ENCODE measurements at places on chromosomes 1 and 21.
A peak's percentile ranks its signal among the peaks of the same experiment; 100 is the strongest.

DNA sequence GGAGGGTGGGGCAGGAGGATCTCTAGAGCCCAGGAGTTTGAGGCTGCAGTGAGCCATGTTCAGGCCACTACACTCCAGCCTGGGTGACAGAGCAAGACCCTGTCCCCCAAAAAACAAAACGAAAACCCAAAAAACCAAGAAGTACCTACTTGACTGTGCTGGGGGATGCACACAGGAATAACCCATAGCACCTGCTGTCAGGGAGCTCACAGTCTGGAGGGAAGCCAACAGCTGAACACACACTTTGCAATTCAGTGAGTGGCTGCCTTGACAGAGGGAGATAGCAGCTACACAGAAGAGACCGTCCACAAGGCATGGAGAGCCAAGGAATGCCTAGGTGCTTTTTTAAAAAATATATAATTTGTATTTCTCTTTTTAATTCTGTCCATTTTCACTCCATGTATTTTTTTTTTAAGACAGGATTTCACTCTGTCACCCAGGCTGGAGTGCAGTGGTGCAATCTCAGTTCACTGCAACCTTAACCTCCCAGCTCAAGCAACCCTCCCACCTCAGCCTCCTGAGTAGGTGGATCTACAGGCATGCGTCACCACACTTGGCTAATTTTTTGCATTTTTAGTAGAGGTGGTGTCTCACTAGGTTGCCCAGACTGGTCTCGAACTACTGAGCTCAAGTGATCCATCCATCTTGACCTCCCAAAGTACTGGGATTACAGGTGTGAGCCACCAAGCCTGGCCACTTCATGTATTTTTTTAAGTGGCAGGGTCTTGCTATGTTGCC, 68.7 kb downstream of the NID1 start:
- no peak for DNase-seq

DNA sequence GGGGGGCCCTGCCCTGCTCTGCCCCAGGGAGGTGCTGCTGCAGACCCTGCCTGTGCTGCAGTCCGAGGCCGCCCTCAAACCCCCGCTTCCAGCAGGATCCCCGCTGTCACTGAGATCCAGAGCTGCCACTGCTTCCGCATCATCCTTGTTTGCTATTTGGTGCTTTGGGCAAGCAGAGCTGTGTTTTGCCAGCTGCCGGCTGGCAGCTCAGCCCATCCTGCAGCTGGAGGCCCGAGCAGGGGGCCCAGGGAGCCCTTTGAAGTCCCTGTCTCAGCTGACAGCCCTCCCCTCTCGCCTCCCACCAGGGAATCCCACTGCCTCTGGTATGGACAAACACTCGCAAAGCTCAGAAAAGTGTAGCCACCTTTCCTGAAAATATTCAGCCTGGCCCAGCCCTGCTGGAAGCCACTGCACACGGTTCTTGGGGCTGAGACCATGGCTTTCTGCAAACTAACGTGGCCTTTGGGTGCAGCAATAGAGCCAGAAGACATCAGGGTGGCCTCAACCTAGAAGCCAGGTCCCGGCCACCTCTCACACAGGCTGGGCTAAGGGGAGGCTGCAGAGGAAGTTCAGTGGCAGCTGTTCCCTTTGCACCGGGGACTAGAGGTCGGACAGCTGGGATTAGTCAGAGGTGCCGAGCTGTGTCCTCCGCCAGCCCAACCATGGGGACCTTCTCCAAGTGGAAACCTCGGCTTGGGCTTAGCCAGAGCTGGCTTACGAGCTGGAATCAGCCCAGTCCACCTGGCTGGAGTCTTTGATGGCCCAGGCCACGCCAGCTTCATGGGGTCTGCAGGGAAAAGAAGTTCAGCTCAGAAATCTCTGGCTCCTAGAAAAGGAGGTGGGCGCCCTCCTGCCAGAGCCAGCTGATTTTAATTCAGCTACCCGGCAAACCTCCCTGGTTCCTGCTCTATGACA, 107.1 kb downstream of the SPSB1 start:
- no peak for DNase-seq

DNA sequence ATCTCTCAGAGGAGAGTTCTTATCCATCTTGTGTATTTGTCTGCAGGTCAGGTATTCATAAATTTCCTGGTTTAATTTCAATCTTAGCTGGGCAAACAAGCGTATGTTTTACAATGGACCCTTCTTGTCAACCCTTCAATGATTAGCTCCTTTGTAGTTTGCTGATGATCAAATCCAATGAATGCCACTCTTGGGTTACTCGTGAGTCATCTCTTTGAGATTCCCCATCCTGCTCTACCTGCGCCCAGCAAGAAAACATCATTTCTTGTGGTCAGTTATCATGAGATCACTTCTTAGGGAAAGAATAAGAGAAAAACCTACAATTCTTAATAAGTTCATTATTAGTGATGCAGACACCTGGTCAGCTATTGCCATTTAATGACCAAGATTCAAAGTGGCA, 572.3 kb upstream of the PKN2 start:
- DNase-seq: no peak

- no peak for DNase-seq
Observed at GRCh38 chr1:221873673-221874072, 131.8 kb upstream of the DUSP10 start.

- no peak for DNase-seq
Observed at GRCh38 chr1:97936976-97937375, 16.1 kb upstream of the DPYD start.

- peak; percentile 23 for DNase-seq
Observed at GRCh38 chr1:229204921-229205777, 65.8 kb upstream of the RAB4A start.

DNA sequence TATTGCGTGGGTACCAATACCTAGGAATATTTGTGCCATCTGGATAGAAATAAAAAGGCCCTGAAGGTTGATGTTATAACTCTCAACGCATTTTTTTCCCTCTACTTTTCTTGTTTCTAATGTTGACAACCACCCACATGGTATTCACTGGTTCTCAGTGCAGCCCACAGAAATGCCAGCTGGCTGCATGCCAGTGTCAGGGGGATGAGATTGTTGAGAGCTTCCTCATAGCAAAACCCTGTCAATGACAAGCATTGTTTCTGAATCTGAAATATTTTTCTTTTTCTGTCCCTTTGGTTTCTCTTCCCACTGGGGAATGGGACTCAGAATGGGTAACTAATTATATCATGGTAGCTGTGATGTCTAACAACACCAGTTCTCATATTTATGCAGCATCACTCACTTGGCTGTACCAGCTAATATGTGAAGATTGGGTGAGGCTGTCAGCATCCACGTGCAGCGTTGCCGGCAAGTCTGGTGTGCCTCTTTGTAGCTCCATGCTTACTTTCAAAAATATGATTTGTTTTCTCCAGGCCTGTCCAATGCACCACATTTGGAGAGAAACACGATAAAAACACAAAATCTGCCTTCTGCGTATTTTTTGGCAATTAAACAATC, 284.6 kb downstream of the PTBP2 start:
- DNase-seq: no peak

GRCh38 chr1:159212596-159212995, 7.9 kb downstream of the ACKR1 start:
- no peak for DNase-seq

GRCh38 chr1:197173571-197174507, 27.4 kb upstream of the ASPM start:
- no peak for DNase-seq

DNA sequence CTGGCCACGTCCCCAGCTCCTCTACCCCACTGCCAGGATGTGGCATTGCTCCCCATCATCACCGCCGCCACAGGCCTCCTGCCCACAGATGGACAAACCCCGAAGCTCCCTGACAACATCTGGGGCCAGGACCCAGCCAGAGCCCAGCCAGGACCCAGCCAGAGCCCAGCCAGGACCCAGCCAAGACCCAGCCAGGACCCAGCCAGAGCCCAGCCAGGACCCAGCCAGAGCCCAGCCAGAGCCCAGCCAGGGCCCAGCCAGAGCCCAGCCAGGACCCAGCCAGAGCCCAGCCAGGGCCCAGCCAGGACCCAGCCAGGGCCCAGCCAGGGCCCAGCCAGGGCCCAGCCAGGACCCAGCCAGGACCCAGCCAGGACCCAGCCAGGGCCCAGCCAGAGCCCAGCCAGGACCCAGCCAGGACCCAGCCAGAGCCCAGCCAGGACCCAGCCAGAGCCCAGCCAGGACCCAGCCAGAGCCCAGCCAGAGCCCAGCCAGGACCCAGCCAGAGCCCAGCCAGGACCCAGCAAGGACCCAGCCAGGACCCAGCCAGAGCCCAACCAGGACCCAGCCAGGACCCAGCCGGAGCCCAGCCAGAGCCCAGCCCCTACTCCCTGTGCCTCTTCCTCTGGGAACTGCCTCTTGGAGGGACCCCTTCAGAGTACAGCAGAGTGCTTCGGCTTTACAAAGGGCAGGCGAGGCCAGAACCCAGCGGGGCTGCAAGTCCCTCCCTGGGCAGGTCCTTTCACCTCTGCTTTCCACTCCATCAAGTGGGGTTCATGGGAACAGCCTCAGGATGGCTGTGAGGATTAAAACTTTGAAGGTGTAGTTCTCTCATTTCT, 43.7 kb downstream of the DISP3 start:
- DNase-seq: no peak

DNA sequence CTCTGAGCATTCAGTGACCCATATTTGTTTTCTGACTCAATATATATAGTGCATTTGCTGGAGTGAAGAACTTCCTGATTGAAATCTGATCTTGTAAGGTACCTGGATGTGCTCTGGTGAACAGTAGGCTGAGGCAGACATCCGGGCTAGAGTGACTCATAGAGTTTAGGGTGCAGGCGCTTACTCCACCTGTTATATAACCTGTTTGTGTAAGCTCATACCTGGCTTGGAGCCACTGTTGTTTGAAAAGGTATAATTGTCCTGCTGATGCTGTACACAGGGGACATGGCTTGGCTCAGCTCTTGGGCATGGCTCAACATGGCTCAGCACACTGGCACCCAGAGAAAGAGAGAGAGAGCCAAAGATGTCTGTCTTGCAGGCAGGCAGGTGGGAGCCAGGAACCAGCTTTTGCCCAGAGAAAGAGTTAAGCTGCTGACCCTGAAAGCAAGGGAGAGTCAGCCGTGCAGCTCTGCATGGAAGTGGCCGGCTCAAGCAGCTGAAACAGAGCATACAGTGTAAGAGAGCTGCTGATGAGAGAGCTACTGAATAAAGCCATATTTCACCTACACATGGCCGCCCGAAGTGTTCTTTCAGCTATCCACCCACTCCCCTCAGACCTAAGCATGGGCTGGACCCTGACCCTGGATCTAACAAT, 43.2 kb downstream of the GJA5 start:
- DNase-seq: no peak

DNA sequence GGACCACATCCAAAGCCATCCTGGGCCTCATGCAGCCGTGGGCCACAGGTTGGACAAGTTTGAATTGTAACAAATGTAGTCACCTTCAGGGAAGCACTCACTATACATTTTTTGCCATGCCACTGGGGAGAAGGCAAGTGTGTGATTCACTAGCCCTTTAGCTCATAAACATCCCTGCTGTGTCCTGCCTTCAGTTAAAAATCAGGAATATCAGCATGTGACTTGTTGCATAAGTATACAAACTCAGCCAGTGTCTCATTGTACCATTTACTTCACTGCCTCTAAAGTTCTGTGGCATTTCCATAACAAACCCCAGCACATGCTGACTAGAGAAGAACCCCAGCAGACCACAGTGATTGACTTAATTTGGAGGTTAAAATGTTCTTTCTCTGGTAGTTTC, 142.0 kb upstream of the C1orf105 start:
- no peak for DNase-seq

- no peak for DNase-seq
Observed at GRCh38 chr1:231929311-231929710, 302.7 kb downstream of the DISC1 start.

DNA sequence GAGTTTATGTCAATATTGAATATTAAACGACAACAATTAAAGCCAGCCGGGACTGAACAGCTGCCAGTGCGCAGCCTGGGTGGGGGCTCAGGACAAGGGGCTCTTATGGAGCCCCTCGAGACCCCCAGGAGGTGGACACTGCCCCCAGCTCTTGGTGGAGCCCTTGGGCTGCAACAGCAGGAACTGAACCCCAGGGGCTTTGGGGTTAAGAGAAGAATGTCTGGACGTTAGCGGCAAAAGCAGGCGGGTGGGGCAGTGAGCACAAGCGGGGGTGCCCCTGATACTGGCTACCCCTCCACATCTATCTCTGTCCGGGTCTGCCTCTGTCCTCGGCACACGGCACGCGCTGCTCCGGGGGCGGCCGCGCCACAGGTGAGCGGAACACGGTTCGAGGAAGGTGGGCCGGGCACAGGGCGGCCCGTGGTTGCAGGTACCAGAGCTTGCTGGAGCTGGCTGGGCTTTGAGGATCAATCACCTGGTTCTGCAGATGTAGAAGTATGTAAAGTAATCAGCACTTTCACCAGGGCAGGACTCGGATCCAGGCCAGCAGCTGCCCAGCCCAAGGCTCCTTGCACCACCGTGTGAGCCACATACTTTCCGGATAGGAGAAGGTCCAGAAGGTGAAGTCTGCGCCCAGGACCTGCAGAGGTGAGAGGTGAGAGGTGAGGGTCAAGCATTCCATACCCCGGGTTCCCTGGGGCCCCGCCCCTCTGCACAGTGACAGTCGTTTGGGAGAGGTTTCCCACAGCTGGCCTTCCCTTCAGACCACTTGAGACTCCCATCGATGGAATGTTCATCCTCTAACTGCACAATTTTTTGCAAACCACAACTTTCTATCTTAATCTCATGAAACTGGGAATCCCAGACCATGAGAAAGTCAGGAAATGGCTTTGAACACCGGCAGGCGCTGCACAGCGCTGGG, 12.4 kb upstream of the POFUT2 start:
- no peak for DNase-seq

- DNase-seq: no peak
Observed at GRCh38 chr1:188432427-188432826, 1603.7 kb downstream of the PLA2G4A start.

GRCh38 chr1:109622137-109622892, 2.7 kb downstream of the AMPD2 start:
- no peak for DNase-seq

GRCh38 chr1:106675558-106675957, 380.9 kb upstream of the PRMT6 start:
- DNase-seq: no peak

DNA sequence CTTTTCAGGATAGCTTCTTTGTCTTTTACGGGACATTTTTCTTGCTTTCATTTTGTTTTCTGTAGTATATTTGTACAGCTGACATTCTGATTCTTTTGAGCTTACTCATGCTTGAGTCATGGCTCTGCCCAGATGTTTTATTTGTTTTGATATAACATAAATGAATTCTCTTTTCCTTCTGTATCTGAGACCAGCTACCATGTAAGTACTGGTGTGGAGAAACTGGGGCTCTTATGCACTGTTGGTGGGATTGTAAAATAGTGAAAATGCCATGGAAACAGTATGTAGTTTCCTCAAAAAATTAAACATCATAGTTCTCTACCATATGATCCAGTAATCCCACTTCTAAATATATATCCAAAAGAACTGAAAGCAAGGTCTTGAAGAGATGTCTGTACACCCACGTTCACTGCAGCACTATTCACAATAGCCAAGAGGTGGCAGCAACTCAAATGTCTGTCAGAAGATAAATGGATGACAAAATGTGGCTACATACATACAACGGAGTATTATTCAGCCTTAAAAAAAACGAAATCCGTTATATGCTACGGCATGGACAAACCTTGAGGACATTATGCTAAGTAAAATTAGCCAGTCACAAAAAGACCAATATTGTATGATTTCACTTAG, 61.4 kb downstream of the EIF2B3 start:
- DNase-seq: peak; percentile 9

- no peak for DNase-seq
Observed at GRCh38 chr1:160759740-160760139, 20.7 kb downstream of the SLAMF7 start.

Data from activated CD4-positive, alpha-beta T cell treated with anti-CD3 and anti-CD28 coated beads for 48 hours (primary cell).